ENCODE measurements at places on chromosomes 4 and X.

DNA sequence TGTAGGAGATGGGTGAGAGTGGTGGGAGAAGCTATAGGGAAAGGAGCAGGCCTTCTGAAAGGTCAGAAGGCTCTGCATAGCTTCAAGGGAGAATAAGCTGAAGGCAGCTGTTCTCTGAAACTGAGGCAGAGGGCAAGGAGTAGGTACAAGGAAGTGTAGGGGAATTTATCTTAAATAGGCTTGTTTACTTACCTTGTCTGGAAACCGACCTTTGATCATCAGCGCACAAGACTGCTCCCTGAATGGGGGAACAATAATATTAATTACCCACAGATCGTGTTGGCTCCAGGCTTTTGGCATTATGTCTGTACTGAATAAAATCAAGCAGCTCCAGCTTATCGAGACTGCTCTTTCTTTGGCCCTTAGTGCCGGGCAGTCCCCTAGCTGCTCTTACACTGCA is 175.5 kb upstream of the MAGEB16 start:
- no peak for DNase-seq

DNA sequence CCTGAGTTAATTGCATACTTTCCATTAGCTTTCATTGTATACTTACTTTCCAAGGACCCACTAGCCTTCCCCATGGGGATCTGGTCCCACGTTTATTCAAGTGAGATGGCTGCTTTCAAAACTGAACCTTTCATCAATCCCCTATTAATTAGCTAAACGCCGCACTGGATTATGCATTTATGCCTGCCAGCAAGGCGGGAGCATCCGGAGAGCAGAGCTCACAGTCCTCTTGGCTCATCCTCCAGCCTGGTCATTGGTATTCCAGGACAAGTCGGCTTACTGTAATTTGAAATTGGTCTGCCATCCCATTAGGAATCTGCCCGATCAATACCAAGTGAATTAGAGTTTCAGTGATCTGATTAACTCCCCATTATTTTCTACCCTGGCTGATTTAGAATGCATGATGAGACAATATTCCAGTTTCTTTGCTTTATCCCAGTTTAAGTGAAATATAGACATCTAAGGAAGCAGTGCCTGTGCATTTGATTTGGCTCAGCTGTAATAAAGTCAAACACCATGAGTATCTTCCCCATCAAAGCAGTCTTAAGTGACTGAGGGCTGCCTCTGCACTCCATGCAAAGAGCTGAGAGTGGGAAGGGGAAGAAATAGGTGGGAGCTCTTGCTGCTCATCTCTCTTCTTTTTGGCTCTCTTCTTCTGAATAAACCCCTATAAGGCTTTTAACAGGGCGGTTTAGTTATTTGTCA is 411.4 kb downstream of the GPAT3 start:
- DNase-seq: no peak

GRCh38 chr4:153159016-153159415 is 45.2 kb upstream of the TRIM2 start:
- no peak for DNase-seq

DNA sequence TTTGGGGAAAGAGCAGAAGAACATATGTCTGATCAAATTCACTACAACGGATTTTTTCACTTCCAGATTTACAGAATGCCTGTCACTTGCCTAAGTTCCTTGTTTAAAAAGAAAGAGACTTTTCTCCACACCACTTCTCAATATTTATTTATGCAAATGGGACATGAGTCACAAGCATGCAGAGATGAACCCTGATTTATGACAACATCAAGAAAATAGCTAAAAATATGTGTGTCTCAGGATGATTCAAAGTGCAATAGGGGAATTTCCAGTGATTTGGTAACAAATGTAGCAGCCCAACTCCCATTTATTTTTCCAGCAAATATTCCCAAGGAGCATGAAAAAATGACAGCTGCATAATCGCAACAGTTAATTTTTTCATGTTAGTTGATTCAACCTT is 180.4 kb upstream of the FAT1 start:
- peak; percentile 78 for DNase-seq

- no peak for DNase-seq
These were observed 10.0 kb downstream of the QRFPR start for GRCh38 chr4:121370729-121371325.

DNA sequence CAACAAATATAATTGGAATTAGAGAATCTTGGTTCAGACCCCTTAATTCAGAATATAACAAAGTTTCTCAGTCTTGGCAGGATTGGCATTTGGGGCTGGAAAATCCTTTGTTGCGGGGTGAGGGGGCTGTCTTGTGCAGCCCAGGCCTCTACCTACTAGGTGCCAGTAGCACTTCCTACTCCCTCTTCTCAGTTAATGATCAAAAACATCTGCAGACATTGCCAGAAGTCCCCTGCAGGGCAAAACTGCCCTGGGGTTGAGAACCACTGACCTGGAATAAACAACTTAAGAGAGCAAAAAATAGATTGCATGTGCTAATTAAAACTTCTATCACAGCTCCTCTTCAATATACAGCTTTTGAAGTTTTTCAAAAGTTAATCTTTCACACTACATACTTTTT is 36.7 kb upstream of the CXorf38 start:
- DNase-seq: no peak

DNA sequence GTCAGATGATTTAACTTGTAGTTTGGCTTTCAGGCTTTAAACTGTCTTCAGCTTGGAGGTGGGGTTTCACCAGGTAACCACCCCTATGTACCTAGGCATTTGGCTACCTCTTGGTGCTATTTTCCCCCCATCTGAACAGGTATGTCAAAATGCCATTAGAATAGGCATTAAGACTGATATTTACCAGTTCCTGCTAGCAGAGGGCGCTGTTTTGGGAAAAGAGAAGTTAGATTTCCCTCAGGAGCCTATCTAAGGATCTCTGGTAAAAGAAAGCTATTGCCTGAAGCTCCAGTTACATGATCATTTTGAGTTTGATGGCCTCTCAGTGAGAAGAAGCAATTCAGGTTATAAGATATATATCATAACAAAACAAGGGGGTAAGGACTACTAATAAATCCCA is 879.1 kb downstream of the SH3BGRL start:
- DNase-seq: no peak

DNA sequence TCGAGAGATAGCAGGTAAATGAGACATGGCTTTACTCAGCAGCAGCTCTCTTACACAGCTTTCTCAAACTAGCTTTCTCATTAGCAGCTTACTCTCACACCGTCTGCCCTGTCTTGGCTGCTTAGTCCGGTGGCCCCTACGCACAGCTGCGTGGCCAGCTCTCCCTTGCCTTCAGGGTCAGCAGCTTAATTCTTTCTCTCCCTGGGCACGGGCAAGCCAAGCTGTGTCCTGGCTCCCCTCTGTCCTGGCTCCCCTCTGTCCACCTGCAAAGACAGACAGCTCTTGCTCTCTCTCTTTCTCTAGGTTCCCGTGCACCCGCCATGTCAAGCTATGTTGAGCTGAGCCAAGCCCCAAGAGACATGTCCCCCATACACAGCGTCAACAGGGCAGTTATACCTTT is 39.4 kb downstream of the ZNF185 start:
- DNase-seq: no peak

DNA sequence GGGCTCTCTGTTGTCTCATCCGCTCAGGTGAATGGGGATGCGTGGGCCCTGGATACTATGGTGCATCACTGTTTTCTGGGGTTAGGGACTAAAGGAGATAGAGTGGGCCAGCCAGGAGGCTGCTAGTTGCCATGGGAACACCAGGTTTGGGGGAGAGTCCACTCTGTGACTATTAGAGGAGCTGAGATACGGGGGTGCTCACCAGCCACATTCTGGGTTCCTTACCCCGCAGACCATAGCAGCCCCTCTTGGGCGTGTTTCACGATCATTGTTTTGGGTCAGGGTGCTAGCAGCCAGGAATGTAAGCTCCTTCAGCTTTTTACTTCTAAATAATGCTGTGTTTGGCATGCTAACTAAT is 4.6 kb downstream of the EFNB1 start:
- DNase-seq: no peak

GRCh38 chr4:102789317-102789717 is 28.5 kb upstream of the MANBA start:
- DNase-seq: no peak
